ENCODE measurements at places on chromosomes 13 and 19.

GRCh38 chr13:31733647-31734046 lies 5.7 kb upstream of the RXFP2 start:
- no peak for DNase-seq

GRCh38 chr19:39870171-39870971 lies 24.2 kb upstream of the FBL start:
- DNase-seq = no peak

DNA sequence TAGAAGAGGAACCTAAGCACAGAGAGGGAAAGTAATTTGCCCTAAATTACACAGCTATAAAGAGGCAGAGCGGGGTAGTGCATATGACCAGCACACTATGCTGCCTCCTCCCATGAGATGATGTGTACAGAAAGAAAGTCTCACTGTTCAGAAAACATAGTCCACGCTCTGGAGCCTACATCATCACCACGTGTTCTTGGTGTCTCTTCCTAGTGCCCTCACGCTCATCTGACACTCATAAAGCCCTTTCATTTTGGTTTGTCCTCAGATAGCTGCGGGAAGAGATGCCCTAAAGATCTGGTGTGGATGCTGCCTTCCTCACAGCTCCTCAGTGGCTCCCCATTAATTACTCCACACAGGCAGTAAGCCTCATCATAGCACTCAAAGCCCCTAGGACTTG lies 27.4 kb upstream of the SIAH3 start:
- no peak for DNase-seq

DNA sequence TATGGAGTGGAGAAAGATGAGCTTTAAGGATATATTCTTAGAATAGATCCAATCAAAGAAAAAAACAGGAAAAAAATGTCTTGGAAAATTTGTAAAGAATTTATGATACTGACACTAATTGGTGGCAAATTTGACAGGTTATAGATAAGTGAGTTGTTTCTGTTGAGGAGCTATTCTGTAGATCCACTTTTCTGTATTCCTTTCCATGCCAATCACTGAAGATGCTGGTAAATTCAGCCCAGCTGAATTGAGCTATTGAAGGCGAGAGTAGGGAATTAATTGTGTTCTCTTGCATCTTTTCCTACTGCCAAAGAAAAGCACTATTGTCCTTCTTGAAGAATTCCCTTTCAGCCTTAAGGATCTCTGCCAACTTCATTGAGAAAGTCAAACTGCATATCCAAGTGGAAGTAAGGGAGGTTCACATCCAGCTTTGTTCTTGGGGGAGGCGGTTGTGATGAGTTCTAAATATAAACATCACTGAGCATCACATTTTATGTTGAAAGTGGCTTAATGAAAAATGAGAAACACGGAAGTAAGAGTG lies 113.1 kb downstream of the PCDH9 start:
- no peak for DNase-seq

DNA sequence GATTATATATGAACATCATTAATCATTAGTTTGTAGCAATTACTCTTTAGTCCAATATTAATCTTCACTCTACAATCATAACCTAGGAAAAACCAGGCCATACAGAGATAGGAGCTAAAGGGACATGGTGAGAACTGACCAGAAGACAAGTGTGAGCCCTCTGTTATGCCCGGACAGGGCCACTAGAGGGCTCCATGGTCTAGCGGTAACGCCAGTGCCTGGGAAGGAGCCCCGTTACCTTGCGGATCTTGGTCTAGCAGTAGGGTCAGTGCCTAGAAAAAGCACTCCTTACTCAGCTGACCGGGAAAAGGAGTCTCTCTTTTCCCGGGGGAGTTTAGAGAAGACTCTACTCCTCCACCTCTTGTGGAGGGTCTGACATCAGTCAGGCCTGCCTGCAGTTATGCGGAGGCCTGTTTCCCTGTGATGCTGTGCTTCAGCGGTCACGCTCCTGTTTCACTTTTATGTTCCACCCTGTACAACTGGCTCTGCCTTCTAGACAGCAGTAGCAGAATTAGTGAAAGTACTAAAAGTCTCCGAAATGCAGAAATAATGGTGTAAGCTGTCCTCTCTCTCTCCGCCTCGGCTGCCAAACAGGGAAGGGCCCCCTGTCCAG lies 13.8 kb downstream of the OR7D4 start:
- no peak for DNase-seq

DNA sequence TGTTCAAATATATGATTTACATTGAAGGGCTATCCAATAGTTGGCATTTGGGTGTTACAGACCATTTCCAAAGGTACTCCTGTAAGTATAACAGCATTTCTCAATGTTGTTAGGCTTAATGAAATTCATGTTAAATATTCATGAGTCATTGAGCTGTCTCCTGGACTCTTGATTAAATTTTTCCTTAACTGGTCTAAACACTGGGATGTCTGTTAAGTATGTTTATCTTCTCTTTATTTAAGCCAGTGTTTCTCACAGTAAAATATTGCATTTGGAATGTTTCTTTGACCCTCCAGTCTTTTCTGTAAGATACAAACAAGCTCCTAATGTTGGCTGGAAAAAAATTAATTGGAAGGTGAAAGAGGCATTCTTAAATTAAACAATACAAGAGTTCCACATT lies 402.5 kb upstream of the HTR2A start:
- DNase-seq = no peak

DNA sequence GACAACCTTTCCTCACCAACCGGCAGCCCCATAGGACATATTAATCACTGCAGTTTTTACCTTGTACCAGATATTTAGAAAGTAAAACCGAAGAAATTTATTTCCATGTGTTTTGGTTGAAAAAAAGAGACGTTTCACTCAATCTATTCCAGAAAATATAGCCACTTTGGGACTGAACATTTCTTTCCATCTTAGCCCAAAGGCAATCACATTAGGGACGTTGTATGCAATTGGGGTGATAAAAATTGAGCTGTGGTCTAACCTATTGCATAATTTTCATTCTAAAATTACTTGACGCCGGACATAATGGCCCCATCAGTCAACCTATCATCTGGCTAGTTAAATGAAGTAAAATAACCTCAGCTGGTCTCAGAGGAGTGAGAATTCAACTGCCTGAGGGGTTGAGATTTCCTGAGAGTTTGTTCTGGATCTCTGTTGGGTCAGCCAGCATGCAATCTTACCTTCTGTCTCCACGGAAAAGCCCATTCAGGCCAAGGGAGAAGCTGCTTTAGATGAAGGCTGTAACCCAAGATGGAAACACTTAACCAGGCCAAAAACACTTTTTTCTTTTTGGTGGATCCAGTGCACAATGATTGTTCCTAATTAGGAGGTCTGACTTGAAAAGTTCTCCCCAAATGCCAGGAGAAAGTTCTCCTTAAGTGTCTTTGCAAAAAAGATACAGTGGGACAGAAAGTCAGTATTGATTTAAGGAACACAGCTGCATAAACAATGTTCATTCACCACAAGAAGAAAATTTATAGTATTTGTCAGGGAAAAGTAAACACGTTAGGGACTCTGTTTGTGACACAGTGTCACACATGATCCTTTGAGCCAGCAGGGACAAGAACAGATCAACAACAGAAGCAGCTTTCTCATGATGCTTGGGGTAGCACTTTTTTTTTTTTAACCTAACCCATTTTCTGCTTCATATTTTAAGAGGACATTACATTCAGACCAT lies 34.1 kb downstream of the DLEU7 start:
- no peak for DNase-seq

DNA sequence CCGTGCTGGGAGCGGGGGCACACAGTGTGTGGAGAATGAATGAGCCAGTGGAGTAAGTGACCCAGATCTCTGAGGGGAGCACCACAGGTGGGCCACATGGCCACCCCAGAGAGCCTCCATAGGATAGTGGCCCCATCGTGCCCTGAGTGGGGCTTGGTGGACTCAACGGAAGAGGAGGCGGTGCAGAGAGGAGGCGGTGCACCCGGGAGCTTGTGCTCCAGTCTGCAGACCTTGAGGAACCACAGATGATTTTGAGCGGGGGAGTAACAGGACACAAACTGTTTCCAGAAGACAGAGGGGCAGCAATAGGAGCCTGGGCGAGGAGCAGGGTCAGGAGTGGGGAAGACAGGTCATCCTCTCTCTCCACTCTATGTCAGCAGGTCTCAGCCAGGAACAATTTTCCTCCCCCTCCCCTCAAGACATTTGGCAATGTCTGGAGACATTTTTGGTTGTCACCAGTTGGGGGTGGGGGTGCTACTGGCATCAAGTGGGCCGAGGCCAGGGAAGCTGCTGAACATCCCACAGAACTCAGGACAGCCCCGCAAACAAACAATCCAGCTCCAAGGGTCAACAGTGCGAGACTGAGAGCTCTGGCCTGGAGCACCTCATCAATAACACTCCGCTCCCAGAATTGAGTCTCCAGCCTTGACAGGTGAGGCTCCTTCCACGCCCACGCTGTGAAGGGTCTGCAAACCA lies 182.2 kb downstream of the USP12 start:
- no peak for DNase-seq

GRCh38 chr19:46659151-46660007 lies 1.6 kb downstream of the DACT3 start:
- no peak for DNase-seq

- DNase-seq = no peak
These were observed 25.3 kb upstream of the TBC1D4 start for GRCh38 chr13:75507027-75508001.

GRCh38 chr13:27915301-27916207 lies 4.2 kb upstream of the PDX1 start:
- no peak for DNase-seq

- no peak for DNase-seq
These were observed 2.0 kb downstream of the NFIC start for GRCh38 chr19:3368441-3368795.

DNA sequence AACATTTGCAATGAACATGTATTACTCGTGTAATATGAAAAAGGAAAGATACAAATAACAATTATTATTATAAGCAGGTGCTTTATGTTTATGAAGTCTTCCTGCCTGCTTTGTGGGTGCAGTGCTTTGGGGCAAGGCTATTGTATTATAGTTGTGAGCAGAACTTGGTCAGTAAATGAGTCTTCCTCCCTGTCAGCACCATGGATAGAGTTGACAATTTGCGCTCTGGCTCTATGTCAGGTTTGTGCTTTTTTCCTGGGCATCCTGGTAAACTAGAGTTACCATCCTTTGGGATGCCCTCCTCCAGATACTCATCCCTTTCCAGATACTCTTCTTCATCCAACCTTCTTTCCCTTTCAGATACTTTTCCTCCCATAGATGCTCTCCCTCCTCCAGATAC lies 19.6 kb downstream of the ERICH6B start:
- no peak for DNase-seq

- no peak for DNase-seq
These were observed 420.4 kb downstream of the NDFIP2 start for GRCh38 chr13:79901336-79901735.

- no peak for DNase-seq
These were observed 248.0 kb upstream of the MAB21L1 start for GRCh38 chr13:35724446-35724845.

DNA sequence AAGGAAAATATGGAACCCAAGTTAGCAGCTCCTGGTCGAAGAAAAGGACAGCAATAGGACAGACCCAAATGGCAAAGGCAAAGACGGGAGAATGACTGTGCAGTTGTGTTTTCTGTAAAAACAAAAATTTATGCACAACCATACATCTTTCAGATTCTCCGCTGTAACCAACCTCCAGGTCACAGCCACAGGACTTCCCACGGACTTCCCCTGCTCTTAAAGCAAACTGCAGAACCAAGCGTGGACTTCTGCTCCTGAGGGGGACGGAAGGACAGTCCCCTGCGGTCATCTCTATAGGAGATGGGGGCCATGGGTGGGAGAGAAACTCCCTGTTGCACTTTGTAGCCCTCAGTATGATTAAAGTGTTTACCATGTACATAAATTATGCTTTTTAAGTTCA lies 2.5 kb downstream of the GRTP1 start:
- no peak for DNase-seq

DNA sequence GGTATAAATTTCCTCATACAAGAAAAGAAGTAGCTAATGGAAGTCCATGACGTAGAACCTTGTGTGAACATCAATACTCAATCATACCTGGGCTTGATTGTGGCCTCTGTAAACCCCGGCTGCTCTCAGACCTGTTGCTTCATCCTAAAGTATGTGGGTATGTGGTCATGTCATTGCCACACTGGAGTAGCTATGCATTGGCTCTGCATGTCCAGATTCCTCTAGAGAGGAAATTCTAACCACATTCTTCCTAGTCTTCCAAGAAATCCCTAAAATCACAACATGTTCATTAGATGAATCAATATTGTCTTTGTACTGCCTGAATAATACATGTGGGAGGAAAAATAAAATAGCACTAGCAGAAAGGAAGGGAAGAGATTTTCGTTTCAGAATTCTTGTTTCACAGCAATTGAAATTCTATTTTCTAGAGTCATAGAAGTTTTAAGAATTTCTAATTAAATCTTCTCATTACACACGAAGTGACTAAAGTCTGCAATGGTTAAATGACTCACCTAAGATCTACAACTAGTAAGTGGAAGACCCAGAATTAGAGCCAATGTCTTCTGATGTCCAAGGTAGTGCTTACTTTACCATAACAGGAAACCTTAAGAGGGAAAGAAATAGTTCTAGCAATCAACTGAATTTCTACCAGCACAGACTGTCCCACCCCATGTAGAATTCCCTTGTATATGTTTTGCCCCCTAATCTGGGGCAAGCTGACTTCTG lies 28.0 kb downstream of the RXFP2 start:
- DNase-seq = no peak

- no peak for DNase-seq
These were observed 23.4 kb downstream of the CEBPG start for GRCh38 chr19:33396701-33397535.

DNA sequence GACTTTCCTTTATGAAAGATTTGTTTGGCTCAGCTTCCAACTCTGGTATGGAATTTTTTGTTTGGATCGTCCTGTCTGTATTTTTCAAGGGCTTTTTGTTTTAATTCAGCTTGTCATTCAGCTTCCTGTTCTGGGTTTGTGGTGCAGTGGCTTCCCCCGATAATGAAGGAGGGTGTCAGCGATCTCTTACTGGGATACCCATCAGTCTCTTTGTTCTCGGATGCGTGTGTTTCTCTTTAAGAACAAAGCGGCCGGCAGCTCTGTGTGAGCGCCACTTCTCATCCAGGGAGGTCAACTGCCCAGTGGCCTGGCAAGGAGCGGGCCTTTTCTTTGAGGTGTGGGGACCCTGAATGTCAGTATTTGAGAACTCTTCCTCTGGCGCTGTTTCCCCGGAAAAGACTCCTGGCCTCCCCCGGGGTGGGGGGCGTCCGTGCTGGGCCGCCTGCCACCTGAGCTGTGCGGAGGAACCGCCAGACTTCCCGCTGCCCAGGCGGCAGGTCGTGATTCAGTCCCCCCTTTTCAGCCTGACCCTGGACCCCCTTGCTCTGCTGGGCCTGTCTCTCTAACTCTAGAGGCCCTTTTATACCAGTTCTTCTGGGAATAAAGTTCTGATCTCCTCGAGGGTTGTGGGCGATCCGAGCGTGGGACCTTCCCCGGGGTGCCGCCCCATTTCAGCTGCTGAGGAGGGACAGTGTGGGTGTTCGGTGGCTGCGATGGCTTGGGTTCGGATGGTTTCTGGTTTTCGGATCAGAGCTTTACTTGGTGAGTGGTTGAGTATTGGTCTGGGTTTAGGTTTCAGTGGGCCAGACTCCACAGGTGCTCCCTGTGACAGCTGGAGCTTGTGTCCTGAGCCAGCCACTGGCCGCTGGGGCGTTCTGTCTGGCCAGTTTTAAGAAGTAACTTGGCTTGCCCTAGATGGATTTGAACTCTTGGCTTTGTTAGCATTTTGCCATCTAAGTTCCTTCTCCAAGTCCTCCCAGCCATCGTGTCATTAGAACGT lies 3.4 kb downstream of the SF3A2 start:
- no peak for DNase-seq
